ENCODE measurements at places on chromosomes 2 and 18. TPM values are rescaled to one million over a fixed set of nuclear protein-coding genes. Genes with fewer than 3 reads are reported as not detected.

SLC14A1 gene
- not detected for total RNA-seq

CRACDL gene
- total RNA-seq: 0.34 TPM

BOLL gene
- total RNA-seq: not detected

CFAP53 gene
- total RNA-seq: 0.68 TPM

IGFBP2 gene
- total RNA-seq: 840 TPM

BMP10 gene
- not detected for total RNA-seq

PLA2R1 gene
- 2.7 TPM for total RNA-seq

NUP35 gene
- 15.4 TPM for total RNA-seq

CCL20 gene
- 2.1 TPM for total RNA-seq

LINC00305 gene
- not detected for total RNA-seq

LBX2 gene
- total RNA-seq: 1.00 TPM

ZNF396 gene
- total RNA-seq: 1.7 TPM

UGT1A9 gene
- not detected for total RNA-seq

RNF152 gene
- 24.6 TPM for total RNA-seq

ANKMY1 gene
- total RNA-seq: 9.9 TPM

VSNL1 gene
- total RNA-seq: 2.1 TPM

LYPD6B gene
- 10.9 TPM for total RNA-seq

MYO5B gene
- 53.4 TPM for total RNA-seq

LYPD6 gene
- 1.4 TPM for total RNA-seq

ALK gene
- 0.14 TPM for total RNA-seq

RTP5 gene
- total RNA-seq: not detected

DOK6 gene
- total RNA-seq: 0.07 TPM

HS6ST1 gene
- total RNA-seq: 87.0 TPM

ASB18 gene
- not detected for total RNA-seq

LRP2 gene
- total RNA-seq: under 0.01 TPM

GPC1 gene
- 74.5 TPM for total RNA-seq

UGT1A3 gene
- total RNA-seq: not detected

ALKAL2 gene
- total RNA-seq: not detected

UGT1A5 gene
- total RNA-seq: not detected

MARCO gene
- 0.07 TPM for total RNA-seq

CYTIP gene
- total RNA-seq: not detected

FSIP2 gene
- total RNA-seq: 1.00 TPM

ERFE gene
- total RNA-seq: 3.8 TPM

NEU2 gene
- total RNA-seq: not detected

IL1B gene
- 257 TPM for total RNA-seq

ICOS gene
- not detected for total RNA-seq

PAX3 gene
- total RNA-seq: 5.8 TPM

STAT4 gene
- 9.2 TPM for total RNA-seq

DPP4 gene
- total RNA-seq: 5.5 TPM

AOX1 gene
- total RNA-seq: 7.5 TPM

CPO gene
- not detected for total RNA-seq
